ENCODE measurements at places on chromosomes 7 and 10.

DNA sequence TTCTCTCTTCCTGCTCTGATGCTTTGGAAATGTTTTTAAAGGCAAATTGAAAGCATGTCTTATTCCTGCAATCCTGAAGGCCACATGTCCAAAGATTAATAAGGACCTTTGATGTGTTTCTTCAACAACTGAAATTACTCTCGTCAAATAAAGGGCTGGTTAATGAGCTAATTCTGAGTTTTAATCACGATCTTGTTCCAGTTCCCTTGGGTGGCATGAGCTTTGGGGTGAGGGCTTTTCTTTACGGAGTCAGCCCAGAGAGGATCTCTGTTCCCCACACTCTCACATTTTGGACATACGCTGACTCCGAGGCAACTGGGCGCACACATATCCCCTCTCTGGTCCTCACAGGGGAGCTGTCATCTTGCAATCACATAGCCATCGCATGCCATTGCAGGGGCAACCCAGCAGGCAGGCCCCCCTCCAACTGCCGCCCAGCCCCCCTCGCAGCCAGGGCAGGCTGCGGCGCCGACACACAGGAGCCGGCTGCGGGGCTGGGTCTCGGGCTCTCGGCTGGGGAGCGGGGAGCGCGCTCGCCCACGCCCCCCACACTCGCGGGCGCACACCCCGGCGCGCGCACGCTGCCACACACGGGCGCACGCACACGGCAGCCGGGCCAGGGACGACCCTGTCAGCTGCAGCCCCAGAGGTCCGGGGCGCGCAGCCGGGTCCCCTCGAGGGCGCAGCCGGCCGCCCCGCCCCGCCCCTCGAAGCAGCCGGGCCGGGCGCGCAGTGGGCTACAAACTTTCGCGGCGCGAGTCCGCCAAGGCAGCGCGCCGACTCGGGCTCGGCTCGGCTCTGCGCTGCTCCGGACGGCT, at the start of gene GDF10:
Gene GDF10 (plus strand): TSS at position 587 of the 818 bp plus-strand sequence. CDS start 455 bp downstream, outside the sequence.
- DNase-seq = peak; percentile 14

DNA sequence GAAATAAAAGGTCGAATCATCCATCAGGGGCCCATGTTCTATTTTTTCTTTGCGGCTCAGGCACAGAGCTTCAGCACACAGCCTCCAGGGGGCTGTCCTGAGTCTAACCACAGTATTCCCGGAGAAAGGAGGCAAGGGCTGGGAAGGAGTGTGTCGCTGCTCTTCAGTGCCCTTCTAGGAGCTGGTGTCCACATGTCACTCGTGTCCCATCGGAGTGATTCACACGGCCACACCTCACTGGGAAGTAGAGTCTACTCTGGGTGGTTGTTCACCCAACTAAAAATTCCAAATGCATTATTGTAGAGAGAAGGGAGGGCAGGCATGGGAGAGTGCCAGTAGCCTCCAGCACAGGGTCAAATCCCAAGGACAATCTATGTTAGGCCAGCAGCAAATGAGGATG, 114.8 kb upstream of the LANCL2 start:
- no peak for DNase-seq

DNA sequence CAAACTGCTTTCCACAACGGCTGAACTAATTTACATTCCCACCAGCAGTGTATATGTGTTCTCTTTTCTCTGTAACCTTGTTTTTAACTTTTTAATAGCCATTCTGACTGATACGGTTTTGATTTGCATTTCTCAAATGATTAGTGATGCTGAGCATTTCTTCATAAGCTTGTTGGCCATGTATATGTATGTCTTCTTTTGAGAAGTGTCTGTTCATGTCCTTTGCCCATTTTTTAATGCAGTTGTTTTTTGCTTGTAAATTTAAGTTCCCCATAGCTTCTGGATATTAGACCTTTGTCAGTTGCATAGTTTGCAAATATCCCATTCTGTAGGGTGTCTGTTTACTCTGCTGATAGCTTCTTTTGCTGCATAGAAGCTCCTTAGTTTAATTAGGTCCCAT, 6.1 kb downstream of the ZNF786 start:
- DNase-seq = no peak

- no peak for DNase-seq
These were observed 322.5 kb downstream of the PTPRN2 start for GRCh38 chr7:158264881-158265742.

- no peak for DNase-seq
These were observed 5.5 kb upstream of the ZNF777 start for GRCh38 chr7:149466364-149466763.
